ENCODE measurements at places on chromosomes 3 and 15. TPM values are rescaled to one million over a fixed set of nuclear protein-coding genes. Genes with fewer than 3 reads are reported as not detected.

NAA80 gene
- 18.2 TPM for total RNA-seq

MNS1 gene
- 3.2 TPM for total RNA-seq

OR5H6 gene
- not detected for total RNA-seq

ABI3BP gene
- total RNA-seq, result 13.3 TPM

SERPINI2 gene
- not detected for total RNA-seq

SERINC4 gene
- not detected for total RNA-seq

PDZRN3 gene
- total RNA-seq, result 3.5 TPM

CCR8 gene
- total RNA-seq, result not detected

CNTN3 gene
- total RNA-seq, result 0.58 TPM

TSPAN3 gene
- 175 TPM for total RNA-seq

TRIM42 gene
- total RNA-seq, result not detected

C3orf49 gene
- not detected for total RNA-seq

GOLGA6B gene
- not detected for total RNA-seq

SEMA3F gene
- 7.8 TPM for total RNA-seq

SPTBN5 gene
- total RNA-seq, result 0.18 TPM

STIMATE gene
- 13.6 TPM for total RNA-seq

KCNMB2 gene
- not detected for total RNA-seq

ANKRD63 gene
- not detected for total RNA-seq

NRROS gene
- not detected for total RNA-seq

SENP8 gene
- total RNA-seq, result 1.4 TPM

EFHB gene
- total RNA-seq, result not detected

AHSG gene
- total RNA-seq, result not detected

SLC24A5 gene
- total RNA-seq, result not detected

LRRC49 gene
- total RNA-seq, result 17.5 TPM

TXNRD3 gene
- 10.4 TPM for total RNA-seq

RARB gene
- 37.2 TPM for total RNA-seq

SLC28A1 gene
- not detected for total RNA-seq

MKRN3 gene
- not detected for total RNA-seq

DAZL gene
- total RNA-seq, result not detected

AMT gene
- 0.58 TPM for total RNA-seq

ZNF501 gene
- total RNA-seq, result 3.5 TPM

HCLS1 gene
- total RNA-seq, result 3.7 TPM

TNFAIP8L3 gene
- total RNA-seq, result 4.1 TPM

POPDC2 gene
- total RNA-seq, result not detected

HES1 gene
- total RNA-seq, result 0.18 TPM

SLC7A14 gene
- 0.29 TPM for total RNA-seq

EIF4A2 gene
- total RNA-seq, result 273 TPM

SOX14 gene
- total RNA-seq, result not detected

CPN2 gene
- not detected for total RNA-seq

ADGRG7 gene
- total RNA-seq, result not detected

FAM107A gene
- not detected for total RNA-seq

BFSP2 gene
- not detected for total RNA-seq

SCAMP5 gene
- total RNA-seq, result 5.5 TPM

RAD51 gene
- total RNA-seq, result 5.5 TPM

ARGFX gene
- not detected for total RNA-seq

ZNF660 gene
- 0.29 TPM for total RNA-seq

GOLGA8M gene
- total RNA-seq, result not detected

HESX1 gene
- not detected for total RNA-seq

TMEM40 gene
- not detected for total RNA-seq

GPX1 gene
- total RNA-seq, result 712 TPM

COL8A1 gene
- 114 TPM for total RNA-seq

CYP1A1 gene
- total RNA-seq, result not detected

GRIP2 gene
- 0.35 TPM for total RNA-seq

CTXN2 gene
- not detected for total RNA-seq

FILIP1L gene
- total RNA-seq, result 40.1 TPM

NEO1 gene
- 17.6 TPM for total RNA-seq

LRRIQ4 gene
- not detected for total RNA-seq

BLOC1S6 gene
- 47.1 TPM for total RNA-seq

SH3GL3 gene
- not detected for total RNA-seq
